ENCODE measurements at places on chromosomes 12 and 14.

GRCh38 chr12:92028441-92028709 is 117.3 kb downstream of the BTG1 start:
- DNase-seq: no peak

DNA sequence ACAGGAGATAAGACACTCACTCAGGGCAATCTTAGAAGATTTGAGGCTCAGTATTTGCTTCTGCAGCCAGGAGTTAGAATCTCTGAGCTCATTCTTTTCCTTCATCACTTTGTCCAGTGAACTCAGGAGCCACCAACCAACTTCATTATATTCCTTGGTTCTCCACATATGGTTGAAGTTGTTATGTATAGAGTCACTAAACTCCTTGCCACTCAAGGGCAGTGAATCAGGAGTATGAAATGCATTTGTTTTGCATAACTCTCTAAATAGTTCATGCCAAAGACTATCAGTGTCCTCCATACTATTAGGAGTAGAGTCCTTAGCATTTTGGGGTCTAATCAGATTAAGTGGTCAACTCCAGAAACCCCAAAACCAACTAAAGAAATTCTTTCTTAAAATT is 150.6 kb downstream of the CCDC59 start:
- DNase-seq: no peak

- DNase-seq: no peak
Observed at GRCh38 chr12:80745851-80746505, 29.3 kb downstream of the MYF5 start.

- DNase-seq: no peak
Observed at GRCh38 chr12:32146074-32146873, 39.6 kb downstream of the BICD1 start.

DNA sequence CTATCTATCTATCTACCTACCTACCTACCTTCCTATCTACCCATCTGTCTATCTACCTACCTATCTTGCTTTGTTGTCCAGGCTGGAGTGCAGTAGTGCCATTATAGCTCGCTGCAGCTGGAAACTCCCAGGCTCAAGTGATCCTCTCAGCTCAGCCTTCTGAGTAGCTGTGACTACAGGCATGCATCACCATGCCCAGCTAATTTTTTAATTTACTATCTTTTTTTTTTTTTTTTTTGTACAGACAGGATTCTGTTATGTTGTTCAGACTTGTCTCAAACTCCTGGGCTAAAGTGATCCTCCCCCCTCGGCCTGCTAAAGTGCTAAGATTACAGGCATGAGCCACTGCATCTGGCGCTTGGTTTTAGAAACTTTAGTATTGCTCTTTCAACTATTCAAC is 762.4 kb downstream of the SLC6A15 start:
- no peak for DNase-seq

All from COLO829 (cell line).